ENCODE measurements at places on chromosomes 2 and 18. TPM values are rescaled to one million over a fixed set of nuclear protein-coding genes. Genes with fewer than 3 reads are reported as not detected.

- DNase-seq: no peak
Observed at GRCh38 chr18:13530033-13530878, 196.1 kb downstream of the FAM210A start.

DNA sequence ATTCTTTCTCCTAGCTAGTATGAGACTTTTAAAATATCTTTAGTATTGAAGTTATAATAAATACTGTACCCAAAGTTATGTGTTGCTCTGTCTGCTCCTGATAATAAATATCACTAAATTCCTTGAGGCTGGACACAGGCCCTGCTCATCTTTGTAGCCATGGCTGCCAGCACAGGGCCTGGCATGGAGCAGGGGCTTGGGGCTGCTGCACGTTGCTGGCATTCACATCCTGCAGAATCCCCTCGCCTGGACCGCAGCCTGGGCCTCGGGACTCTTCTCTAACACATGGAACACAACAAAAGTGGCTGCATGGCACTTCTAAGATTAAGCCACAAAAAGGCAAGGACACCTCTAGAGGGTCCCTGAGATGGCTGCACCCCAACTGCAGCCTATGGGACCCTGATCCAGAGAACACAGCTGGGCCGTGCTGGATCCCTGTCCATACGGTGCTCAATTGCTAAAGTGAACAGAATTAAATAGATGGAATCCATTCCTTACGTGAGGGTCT lies 477.5 kb upstream of the MYT1L start:
- no peak for DNase-seq

DNA sequence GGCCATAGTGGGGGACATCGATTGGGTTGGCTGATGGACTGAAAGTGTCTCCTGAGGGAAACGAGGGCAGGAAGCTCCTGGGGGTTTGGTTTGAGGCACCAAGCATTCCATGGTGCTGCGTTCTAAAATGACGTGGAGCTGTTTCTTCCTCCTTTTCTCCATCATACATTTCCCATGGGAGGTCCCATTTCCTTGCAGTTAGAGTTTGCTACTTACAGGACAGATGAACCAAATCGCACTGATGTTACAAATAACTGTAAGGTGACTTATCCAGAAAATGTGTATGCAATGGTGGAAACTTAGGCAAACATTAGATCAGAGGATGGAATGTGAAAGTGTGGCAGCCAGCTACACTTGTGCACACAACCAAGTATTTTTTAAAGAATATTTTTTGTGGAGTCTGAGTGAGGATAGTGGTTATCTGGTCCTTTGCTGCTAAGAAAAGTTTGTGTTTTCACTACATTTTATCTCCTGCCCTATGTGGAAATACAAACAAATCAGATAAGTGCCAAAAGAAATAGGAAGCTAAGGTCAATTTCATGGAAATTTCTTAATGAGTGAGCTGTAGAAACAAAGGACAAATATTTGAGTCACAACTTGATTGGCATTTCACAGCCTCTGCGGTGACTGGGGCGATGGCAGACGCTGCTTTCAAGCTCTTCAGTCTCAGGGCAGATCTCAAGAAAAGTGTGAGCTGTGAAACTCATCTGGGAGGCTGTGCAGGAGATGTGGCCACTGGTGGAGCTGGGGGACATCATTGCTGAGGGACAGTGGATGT lies 256.2 kb downstream of the TSN start:
- no peak for DNase-seq

DNA sequence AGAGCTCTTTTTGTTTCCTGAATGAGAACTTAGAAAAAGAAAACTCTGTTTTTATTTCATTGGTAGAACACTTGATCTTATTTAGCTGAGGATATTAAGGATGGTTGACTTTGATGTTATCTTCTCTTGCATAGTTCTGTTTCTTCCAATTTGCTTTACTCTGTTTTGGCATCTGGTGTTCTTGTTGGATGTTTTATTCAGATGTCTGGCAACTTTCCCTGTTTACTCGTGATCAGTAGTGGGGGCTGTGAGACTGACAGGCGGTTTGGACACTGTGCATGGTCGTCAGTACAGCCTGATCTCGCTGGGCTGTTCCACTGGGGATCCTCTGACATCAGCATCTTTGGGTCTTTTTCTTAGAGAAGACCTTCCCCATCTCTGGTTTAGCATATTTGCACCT lies 100.1 kb downstream of the TSN start:
- no peak for DNase-seq

DNA sequence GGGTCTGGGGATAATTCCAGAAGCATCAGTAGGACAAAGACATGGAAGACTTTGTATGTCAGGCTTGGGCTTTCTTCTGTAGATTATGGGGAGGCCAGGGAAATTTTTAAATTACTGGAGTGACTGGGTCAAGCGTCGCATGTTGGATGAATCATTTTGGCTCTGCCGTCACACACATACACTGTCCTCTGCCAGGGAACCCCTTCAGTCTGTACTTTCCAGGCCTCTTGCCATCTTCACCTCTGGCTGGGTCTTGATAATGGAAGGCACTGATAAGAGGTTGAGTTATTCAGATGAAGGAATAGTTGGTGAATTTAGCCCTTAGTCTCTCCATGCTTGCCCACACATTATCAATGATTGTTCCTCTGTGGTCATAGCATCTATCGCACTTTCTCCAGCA lies 895.1 kb upstream of the CELF4 start:
- DNase-seq: no peak

- no peak for DNase-seq
Observed at GRCh38 chr2:129763190-129763846, 216.1 kb upstream of the RAB6C start.

- DNase-seq: peak; percentile 68
Observed at GRCh38 chr2:58634653-58635370, 393.7 kb upstream of the FANCL start.

- no peak for DNase-seq
Observed at GRCh38 chr18:30713299-30713698, 329.2 kb downstream of the DSC3 start.

DNA sequence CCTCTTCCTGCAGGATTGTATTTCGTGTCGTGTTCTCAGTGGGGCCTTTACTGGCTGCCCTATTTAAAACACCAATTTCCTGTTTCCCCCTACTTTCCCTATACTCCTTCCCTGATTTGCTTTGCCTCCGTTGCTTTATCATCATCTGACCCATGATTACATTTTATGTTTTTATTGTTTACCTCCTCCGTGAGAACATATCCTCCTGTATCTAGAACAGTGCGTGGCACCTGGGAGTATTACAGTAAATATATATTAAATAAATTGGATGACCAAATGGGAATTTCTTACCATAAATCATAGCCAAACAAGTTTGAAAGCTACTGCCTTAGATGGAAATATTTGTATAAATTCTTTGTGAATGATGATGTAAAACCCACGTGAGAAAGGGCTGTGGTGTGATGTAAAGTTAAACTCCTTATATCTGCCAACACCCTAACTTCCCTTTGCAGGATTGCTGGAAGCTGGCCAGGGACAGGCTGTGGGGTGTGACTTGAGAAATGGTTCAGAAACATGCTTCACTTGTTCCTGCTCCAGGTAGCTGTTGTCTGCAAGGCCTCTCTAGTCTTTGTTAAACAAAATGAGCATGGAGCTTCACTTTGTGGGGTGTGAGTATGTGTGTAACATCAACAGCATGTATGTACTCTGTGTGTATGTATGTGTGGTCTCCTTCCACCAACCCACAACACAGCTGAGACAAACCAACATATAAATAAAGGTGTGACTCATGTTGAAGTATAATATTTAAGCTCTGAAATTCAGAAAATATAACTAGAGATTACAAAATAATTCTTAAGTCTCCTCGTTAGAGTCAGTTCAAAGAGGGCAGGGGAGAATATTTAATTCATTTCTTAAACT lies 40.3 kb downstream of the LHCGR start:
- DNase-seq: peak; percentile 54

DNA sequence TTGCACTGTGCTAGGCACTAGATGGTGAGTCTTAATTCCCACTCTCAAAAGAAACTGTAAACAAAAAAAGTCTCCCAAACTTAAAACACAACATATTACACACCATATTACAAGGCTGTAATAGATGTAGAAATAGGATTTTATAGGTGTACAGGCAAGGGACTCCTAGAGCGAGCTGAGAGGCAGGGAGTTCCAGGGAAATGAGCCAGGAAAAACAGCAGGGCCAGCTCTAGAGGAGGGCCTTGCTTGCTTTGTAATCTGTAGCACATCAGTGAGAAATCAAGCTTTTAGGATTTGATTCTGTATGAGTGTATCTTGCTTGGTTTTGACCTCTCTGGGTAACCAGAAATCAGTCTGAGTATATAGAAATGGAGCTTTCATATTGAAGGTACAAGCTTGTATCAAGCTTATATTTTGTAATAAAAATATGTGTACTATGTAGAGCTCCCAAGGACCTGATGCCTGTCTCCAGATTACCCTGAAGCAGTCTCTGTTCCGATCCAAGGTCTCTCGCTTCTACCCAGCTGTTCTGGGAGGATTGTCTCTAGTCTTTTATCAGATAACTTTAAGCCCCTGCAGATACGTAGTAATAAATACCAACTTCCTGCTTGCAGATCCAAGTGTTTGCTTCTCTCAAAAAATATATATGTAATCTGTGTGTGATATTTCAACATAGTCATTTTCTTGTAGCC lies 73.0 kb downstream of the MYO1B start:
- DNase-seq: no peak

DNA sequence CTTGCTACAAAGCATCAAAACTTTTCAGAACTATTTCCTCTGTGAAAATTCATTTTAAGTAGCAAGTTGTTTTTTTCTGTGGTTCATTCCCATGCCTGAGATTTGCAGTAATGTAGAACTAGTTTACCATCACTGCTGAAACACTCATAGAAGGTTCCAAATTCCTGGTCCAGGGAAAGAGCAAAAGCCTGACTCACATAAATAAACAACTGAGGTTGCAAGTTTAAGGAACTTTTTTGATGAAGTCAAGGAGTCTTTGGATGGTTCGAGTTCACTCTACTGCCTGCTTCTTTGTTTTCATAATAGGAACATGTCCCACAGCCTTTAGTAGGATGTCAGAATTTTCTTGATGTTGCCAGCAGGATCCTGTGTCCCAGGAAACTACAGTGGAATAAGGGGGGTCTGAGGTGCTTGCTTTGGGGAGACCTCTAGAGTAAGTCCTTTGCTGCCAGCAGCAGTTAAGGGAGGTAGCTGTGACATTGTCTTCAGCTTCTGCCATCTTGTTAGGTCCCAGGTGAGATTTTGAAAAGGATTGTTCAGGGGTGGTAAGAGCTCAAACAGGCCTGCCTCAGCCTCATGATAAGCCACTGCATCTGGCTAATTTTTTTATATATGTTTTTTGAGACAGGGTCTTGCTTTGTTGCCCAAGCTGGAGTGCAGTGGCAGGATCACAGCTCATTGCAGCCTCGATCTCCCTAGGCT lies 43.9 kb downstream of the ACSL3 start:
- DNase-seq: peak; percentile 58

- DNase-seq: no peak
Observed at GRCh38 chr18:29436459-29436858, 1259.5 kb upstream of the CDH2 start.

- DNase-seq: peak; percentile 50
Observed at GRCh38 chr2:172806493-172806892, 70.8 kb downstream of the RAPGEF4 start.

DNA sequence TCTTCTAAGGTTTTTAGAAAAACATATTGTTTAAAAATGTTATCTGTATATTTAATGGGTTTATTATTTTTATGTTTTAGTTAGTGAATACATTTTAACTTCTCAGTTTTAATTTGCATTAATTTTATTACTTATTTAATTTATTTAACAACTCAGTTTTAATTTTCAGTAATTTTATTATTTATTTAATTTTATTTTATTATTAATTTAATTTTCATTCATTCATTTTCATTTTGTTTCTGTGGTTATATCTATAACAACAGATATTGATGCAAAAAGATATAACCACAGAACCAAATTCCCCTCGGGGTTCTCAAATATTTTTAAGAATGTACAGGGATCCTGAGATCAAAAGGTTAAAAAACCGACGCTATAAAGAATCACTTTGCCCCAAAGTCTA lies 23.0 kb downstream of the FAM237A start:
- DNase-seq: no peak

DNA sequence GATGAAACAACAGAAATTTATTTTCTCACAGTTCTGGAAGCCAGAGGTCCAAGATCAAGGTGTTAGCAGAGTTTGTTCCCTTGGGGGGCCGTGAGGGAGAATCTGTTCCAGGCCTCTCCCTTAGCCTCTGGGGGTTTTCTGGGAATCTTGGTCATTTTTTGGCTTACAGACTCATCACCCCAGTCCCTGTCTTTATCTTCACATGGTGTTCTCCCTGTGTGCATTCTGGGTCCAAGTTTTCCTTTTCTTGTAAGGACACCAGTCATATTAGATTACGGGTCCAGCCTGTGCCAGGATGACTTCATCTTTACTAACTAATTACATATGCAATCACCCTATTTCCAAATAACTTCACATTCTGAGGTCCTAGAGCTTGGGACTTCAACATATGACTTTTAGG lies 292.5 kb upstream of the TRIB2 start:
- DNase-seq: no peak

- DNase-seq: no peak
Observed at GRCh38 chr2:9508931-9509330, 34.6 kb downstream of the IAH1 start.

DNA sequence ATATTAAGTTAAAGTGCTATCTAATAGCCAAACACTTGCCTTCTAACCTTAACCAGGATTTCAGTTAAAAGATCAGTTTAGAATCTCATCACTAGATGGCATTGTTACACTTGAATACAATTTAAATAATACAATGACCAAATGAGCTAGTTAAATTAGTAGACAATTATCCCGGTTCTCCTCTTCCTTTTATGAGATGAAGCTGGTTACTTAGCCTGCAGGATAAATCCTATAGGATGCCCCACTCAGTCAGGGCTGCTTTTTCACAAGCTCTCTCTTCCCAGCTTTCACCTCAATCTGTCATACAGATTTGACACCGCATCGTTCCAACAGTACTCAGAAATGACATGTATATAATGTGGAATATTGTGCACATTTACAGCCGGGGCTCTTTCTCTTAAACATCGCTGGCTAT lies 678.8 kb downstream of the KCNJ3 start:
- DNase-seq: peak; percentile 44

GRCh38 chr2:108161298-108161697 lies 78.5 kb upstream of the SULT1C3 start:
- no peak for DNase-seq

SDC1 gene
- 44.7 TPM for total RNA-seq

GPR39 gene
- 5.1 TPM for total RNA-seq

SERPINE2 gene
- total RNA-seq: 40.1 TPM

BMP10 gene
- total RNA-seq: not detected

FEV gene
- total RNA-seq: not detected

DHRS9 gene
- total RNA-seq: 0.12 TPM

SRD5A2 gene
- total RNA-seq: not detected

TMEM163 gene
- total RNA-seq: not detected

LINC00305 gene
- not detected for total RNA-seq

NCKAP1 gene
- 103 TPM for total RNA-seq

MLPH gene
- 9.9 TPM for total RNA-seq

RIT2 gene
- 5.1 TPM for total RNA-seq

Data from H4 (cell line).